Esophagus squamous epithelium (tissue), 5 donors: ENCODE measurements at places on chromosomes 2 and 18.

DNA sequence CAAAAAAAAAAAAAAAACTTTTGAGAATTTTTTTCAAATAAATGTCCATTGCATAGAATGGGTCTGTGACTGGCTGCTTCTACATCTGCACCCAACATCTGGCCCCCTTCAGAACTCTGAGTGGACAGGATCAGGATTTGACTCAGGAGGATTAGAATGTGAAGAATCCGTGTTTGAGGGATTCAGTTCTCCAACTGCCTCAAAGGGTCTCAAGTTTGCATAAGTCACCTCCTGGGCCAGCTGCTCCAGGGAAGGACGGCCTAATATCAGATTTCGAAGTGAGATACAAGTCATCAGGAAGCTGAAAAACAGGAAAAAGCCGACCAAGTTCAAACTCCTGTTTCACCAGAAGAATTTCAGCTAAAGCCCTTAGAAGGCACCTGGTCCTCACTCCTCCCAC lies 10.9 kb downstream of the MAT2A start:
- no peak for DNase-seq
- no peak overlapping the region for H3K4me3 ChIP-seq
- H3K27me3 ChIP-seq = no peaks in the 10 kb centered on the region
- peaks cover 37% of the 10 kb centered on the region for H3K4me1 ChIP-seq
- peaks cover 92% of the 10 kb centered on the region for H3K36me3 ChIP-seq

- H3K36me3 ChIP-seq = no peaks in the 10 kb centered on the region
- H3K27ac ChIP-seq = no peak overlapping the region
- no peaks in the 10 kb centered on the region for H3K27me3 ChIP-seq
- peak overlapping the region; percentile 77 for H3K4me3 ChIP-seq
Measured at GRCh38 chr2:210475706-210476105, 853 bp downstream of the LANCL1 start.

DNA sequence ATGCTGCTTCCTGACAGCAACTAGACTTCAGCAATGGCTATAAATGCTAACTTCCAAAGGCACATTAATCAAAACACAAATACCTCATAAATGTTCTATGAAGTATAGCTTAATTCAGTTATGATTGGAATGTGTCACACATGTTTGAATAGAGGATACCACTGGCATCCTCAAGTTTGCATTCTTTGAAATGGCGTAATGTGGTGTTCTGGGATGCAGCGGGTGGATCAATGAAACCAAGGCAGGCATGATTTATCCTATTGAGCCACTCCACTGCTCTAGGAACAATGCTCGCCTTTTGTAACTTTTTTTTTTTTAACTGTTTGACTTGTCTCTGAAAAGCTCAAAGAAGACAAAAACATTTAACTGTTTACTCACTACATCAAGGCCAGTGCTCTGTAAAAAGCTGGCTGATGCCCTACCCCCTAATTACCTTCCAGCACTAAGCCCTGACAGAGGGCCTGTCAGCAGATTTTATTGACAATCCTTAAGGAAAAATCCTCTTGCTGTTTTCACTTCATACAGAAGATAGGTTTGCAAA lies 278.8 kb upstream of the SESTD1 start:
- no peak overlapping the region for H3K4me3 ChIP-seq
- H3K27ac ChIP-seq = no peak overlapping the region
- H3K27me3 ChIP-seq = no peaks in the 10 kb centered on the region
- DNase-seq = no peak

DNA sequence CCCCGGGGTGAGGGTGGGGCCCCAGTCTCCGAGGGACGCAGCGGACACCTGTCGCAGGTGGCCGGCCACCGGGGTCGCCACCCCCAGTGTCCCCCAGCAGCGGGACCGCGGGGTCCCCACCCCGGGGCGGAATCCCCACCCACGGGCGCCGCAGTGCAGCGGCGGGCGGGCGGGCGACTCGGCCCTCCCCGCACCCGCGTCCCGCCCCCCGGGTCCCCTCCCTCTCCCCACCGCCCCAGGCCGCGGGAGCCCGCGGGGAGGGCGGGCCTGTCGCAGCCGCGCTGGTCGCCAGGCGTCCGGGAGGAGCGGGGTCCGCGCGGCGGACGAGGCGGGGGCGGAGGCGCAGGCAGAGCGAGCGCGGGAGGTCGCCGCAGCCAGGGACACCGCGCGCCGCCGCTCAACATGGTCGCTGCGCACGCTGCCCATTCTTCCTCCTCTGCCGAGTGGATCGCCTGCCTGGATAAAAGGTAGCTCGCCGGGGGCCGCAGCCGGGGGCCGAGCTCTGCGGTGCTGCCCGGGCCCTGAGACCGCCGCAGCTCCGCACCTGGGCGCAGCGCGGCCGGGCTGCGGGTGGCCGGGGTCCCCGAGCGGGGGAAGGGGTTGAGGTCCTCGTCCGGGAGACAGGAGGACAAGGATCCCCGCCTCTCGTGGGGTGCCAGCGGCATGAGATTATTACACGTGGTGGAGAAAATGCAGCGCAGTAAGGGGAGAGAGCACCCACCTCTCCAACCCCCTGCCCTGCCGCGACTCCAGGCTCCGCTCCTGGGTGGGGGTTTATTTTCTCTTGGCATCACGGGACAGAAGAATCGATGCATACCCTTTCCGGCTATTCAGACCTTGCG lies at the start of gene RAPGEF4:
Gene RAPGEF4, plus strand, starts transcription at position 264 of the 842 bp plus-strand sequence. Its CDS starts 139 bp downstream, at position 403.
- DNase-seq = no peak
- peak within 1 kb of the TSS; percentile 48 for H3K4me3 ChIP-seq
- H3K4me1 ChIP-seq = peaks cover 19% of the 10 kb centered on the region
- H3K27me3 ChIP-seq = no peaks in the 10 kb centered on the region
